ENCODE measurements at places on chromosomes 16 and 17. TPM values are rescaled to one million over a fixed set of nuclear protein-coding genes. Genes with fewer than 3 reads are reported as not detected.

NPIPA5 gene
- total RNA-seq, result 2.1 TPM

OTOA gene
- total RNA-seq, result not detected

BCO1 gene
- total RNA-seq, result not detected

SLC5A11 gene
- not detected for total RNA-seq

KRT12 gene
- total RNA-seq, result not detected

VAT1L gene
- not detected for total RNA-seq

CHST5 gene
- total RNA-seq, result not detected

ALOX15B gene
- not detected for total RNA-seq

MYH3 gene
- 0.02 TPM for total RNA-seq

MFAP4 gene
- total RNA-seq, result 4.3 TPM

IGSF6 gene
- not detected for total RNA-seq

GAS7 gene
- total RNA-seq, result 8.7 TPM

KRTAP3-2 gene
- total RNA-seq, result not detected

KRTAP4-9 gene
- total RNA-seq, result not detected

MT1M gene
- 26.7 TPM for total RNA-seq

NFATC2IP gene
- total RNA-seq, result 21.3 TPM

SULT1A1 gene
- total RNA-seq, result 0.12 TPM

GRIN2A gene
- total RNA-seq, result not detected

TBC1D3L gene
- total RNA-seq, result not detected

RCVRN gene
- not detected for total RNA-seq

NDRG4 gene
- total RNA-seq, result 6.7 TPM

UTS2R gene
- not detected for total RNA-seq

RDM1 gene
- total RNA-seq, result 2.5 TPM

CCR7 gene
- not detected for total RNA-seq

UBALD2 gene
- total RNA-seq, result 1.2 TPM

UBB gene
- 957 TPM for total RNA-seq

SMIM36 gene
- not detected for total RNA-seq

ENPP7 gene
- total RNA-seq, result not detected

GGA3 gene
- 9.2 TPM for total RNA-seq

ENO3 gene
- 1.3 TPM for total RNA-seq

COQ7 gene
- total RNA-seq, result 21.8 TPM

PLD6 gene
- 6.6 TPM for total RNA-seq

PPP1R27 gene
- total RNA-seq, result not detected

TBC1D26 gene
- not detected for total RNA-seq

IGF2BP1 gene
- 0.52 TPM for total RNA-seq

KCNAB3 gene
- total RNA-seq, result not detected

MSL1 gene
- 44.9 TPM for total RNA-seq

WNT3 gene
- 5.6 TPM for total RNA-seq

CCDC144A gene
- 0.26 TPM for total RNA-seq

HOXB7 gene
- total RNA-seq, result 9.8 TPM

KRT23 gene
- total RNA-seq, result 0.07 TPM

TVP23C gene
- 8.8 TPM for total RNA-seq

PRSS36 gene
- total RNA-seq, result not detected

CCL7 gene
- total RNA-seq, result not detected

KRT20 gene
- total RNA-seq, result not detected

SLFN14 gene
- not detected for total RNA-seq

C16orf95 gene
- total RNA-seq, result 6.6 TPM

TUBD1 gene
- total RNA-seq, result 12.9 TPM

CRYBA1 gene
- total RNA-seq, result not detected

HSD17B2 gene
- 7.0 TPM for total RNA-seq

CMTM1 gene
- 4.1 TPM for total RNA-seq

RGS9 gene
- not detected for total RNA-seq

SOST gene
- not detected for total RNA-seq

GGT6 gene
- not detected for total RNA-seq

SDR42E2 gene
- total RNA-seq, result not detected

WDR90 gene
- total RNA-seq, result 6.0 TPM

VPS4A gene
- 31.3 TPM for total RNA-seq

Data from MG63 (cell line).